ENCODE measurements at places on chromosomes 7 and 10. TPM values are rescaled to one million over a fixed set of nuclear protein-coding genes. Genes with fewer than 3 reads are reported as not detected.

NAT16 gene
- total RNA-seq, result not detected

CLCN1 gene
- total RNA-seq, result not detected

GOLGA7B gene
- total RNA-seq, result 9.4 TPM

PNLIP gene
- total RNA-seq, result 2.3 TPM

SEPTIN14 gene
- not detected for total RNA-seq

OR6V1 gene
- not detected for total RNA-seq

ORAI2 gene
- 39.8 TPM for total RNA-seq

ZNF503 gene
- total RNA-seq, result 0.28 TPM

NEURL1 gene
- 0.70 TPM for total RNA-seq

TWIST1 gene
- total RNA-seq, result 0.92 TPM

TEX36 gene
- total RNA-seq, result not detected

UCN3 gene
- not detected for total RNA-seq

CRYGN gene
- 1.0 TPM for total RNA-seq

HOGA1 gene
- total RNA-seq, result not detected

DPYSL4 gene
- 0.66 TPM for total RNA-seq

HOXA3 gene
- not detected for total RNA-seq

TDRD1 gene
- total RNA-seq, result 0.12 TPM

PANK1 gene
- 1.4 TPM for total RNA-seq

FEZF1 gene
- not detected for total RNA-seq

TET1 gene
- total RNA-seq, result 1.6 TPM

FOXI2 gene
- total RNA-seq, result not detected

PLAC9 gene
- total RNA-seq, result not detected

TMEM184A gene
- total RNA-seq, result 0.33 TPM

KIF20B gene
- total RNA-seq, result 20.1 TPM

HGF gene
- not detected for total RNA-seq

COPG2 gene
- 10.4 TPM for total RNA-seq

CYP2C19 gene
- total RNA-seq, result not detected

ADCYAP1R1 gene
- not detected for total RNA-seq

CYP3A7 gene
- not detected for total RNA-seq

KCND2 gene
- not detected for total RNA-seq

ZC3HAV1L gene
- 1.2 TPM for total RNA-seq

FAM180A gene
- total RNA-seq, result not detected

GPR85 gene
- total RNA-seq, result not detected

PDE6C gene
- not detected for total RNA-seq

ELMO1 gene
- 149 TPM for total RNA-seq

ASZ1 gene
- not detected for total RNA-seq

ANKRD61 gene
- total RNA-seq, result not detected

VWA2 gene
- not detected for total RNA-seq

AKR1C2 gene
- not detected for total RNA-seq

THSD7A gene
- not detected for total RNA-seq

SLC29A4 gene
- 0.32 TPM for total RNA-seq

CHPF2 gene
- total RNA-seq, result 38.3 TPM

All from T-cell (primary cell).